Metanephros (tissue), 2 donors: ENCODE measurements at places on chromosomes 12 and 14. TPM values are rescaled to one million over a fixed set of nuclear protein-coding genes. Genes with fewer than 3 reads are reported as not detected.

Gene PHC1
- 85.9 TPM for total RNA-seq

Gene DAO
- 0.53 TPM for total RNA-seq

Gene LRRK2
- 42.7 TPM for total RNA-seq

Gene PTHLH
- 0.99 TPM for total RNA-seq

Gene PNMA1
- 56.8 TPM for total RNA-seq

Gene NGB
- total RNA-seq: not detected
